ENCODE measurements at places on chromosomes 5 and 9.

GRCh38 chr9:68895741-68896478 lies 118.0 kb downstream of the PRKACG start:
- no peak for DNase-seq

DNA sequence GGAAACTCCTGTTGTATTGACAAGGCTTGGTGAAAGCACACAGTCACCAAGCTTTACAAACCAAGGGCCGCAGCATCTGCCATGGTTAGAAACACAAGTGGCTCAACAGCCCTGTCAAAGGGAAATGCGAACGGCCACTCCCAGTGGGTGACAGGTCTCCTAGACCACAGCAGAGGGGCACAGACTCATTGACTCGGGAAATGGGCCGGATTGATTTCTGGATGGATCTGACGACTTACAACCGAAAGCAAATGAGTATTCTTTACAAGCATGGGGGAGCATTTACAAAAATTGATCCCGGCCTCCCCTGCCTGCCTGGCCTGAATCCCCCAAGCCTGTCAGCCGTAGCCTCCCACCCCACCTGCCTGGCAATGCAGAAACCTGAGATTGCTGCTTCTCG lies 48.2 kb downstream of the ADAMTS2 start:
- DNase-seq, result no peak

DNA sequence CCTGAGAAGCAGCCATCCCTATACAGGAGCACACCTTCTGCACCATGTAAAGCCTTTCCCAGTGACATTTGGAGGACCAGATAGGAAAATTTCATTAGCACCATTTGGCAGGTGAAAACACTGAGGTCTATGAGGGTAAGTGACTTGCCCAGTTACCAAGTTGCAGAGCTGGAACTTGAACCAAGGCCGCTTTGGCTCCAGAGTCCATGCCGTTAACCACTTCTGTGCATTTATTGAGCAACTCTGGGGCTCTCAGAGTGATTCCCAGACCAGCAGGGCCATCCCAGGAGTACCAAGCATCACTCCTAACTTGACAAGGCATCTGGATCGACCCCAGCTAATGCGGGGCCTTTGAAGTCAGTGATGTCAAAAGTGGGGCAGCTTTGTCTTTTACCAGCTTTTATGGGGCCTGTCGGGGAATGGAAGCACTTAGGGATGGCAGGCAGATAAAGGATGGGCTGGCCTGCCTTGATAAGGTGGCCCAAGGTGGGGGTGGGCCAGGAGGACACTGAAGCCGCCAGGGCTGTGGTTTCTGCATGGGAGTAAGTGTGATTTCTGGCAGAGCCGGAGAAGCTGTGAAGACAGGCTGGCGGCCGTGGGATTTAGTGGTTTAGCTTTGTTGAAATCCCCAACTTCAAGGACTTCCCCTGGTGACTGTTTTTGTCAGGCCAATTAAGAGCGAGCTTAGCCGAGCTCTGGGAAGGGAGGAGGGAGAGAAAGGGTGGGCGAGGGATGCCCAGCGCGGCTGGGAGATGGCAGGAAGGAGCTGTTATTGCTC lies 127.3 kb downstream of the MACROH2A1 start:
- no peak for DNase-seq

GRCh38 chr5:146620669-146621051 lies 104.7 kb upstream of the GPR151 start:
- peak; percentile 79 for DNase-seq

- DNase-seq, result no peak
Measured at GRCh38 chr5:81922854-81923279, 49.0 kb upstream of the ATG10 start.

GRCh38 chr5:98656796-98657195 lies 116.7 kb upstream of the RGMB start:
- no peak for DNase-seq

DNA sequence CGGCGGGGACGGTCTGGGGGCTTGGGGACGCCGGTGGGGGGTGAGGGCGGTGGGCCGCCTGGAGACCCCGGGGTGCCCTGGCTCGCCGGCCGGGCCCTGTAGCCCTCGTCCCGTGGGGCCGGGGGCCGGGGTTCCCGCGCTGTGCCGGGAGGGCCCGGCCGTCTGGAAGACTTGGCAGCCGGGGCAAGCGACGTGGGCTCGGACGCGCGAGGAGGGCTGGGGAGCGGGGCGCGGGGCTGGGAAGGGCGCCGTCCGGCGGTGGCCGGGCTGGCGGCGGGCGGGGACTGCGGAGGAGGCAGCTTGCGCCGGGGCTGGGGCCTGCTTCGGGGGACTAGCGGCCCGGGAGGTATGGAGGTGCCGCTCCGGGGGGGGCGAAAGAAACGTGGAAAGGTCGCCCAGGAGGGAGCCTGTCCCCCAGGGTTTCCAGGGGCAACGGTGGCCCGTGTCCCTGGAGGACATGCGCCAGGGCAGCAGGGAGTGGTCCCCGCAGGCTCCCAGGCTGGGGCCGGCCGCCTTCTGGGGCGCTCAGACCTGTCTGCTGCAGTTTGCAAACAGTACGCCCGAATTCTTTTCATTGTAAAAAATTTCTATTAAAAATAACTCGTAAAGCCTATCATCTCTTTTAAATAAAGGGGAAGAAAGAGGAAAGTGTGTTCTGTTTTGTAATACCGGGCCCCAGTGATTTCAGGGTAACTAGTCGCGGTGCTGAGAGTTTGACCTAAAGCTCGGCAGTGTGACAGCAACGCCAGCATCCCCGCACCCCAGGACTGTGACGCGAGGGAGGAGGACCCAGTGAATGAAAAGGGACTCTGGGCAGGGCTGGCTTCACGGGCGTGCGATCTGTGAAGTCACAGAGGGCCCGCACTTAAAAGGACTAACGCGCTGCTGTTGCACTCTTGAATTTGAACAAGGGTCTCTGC lies 752 bp upstream of the ANKH start:
- peak; percentile 61 for DNase-seq

- no peak for DNase-seq
Measured at GRCh38 chr9:113957821-113958341, 81.8 kb downstream of the ZNF618 start.

DNA sequence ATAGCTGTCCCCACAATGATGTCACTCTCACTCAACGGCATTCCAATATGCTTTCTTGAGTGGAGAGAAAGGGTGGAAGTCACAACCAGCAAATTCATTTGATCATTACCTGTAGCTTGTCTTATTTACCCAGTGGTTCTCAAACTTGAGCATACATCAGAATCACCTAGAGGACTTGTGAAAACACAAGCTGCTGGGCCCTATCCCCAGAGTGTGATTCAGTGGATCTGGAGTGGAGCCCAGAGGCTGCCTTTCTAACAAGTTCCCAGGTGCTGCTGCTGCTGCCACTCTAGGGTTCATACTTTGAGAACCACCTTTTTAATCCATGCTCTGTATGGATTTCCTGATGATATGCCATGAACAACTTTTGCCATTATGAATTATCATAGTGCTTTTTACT lies 94.7 kb downstream of the KLHL3 start:
- DNase-seq, result no peak
